ENCODE measurements at places on chromosomes 13 and 19.

DNA sequence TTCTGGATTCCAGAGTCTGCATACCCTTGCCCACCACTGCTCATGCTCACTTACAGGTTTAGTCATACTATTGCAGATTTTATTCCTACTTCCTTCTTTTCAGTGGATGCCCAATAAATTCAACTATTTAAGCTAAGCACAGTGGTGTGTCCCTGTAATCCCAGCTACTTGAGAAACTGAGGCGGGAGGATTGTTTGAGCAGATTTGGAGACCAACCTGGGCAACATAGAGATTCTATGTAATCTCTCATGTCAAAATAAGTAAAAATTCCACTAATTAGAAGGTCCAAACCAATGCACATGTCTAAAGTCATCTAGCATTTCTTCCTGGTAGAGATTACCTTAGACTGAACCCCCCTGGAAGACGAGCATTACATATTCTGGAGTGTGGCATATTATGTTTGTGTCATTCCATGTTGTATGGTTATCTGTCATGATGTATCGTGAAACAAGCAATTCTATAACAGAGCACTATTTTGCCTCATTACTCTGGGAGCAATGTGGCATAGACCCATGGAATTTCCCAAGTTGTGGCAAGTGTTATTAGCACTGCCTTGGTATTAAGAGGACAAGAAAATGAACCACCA lies 8.3 kb downstream of the HMGB1 start:
- no peak for DNase-seq

- no peak for DNase-seq
Measured at GRCh38 chr13:102913914-102914313, 68.1 kb downstream of the ERCC5 start.

DNA sequence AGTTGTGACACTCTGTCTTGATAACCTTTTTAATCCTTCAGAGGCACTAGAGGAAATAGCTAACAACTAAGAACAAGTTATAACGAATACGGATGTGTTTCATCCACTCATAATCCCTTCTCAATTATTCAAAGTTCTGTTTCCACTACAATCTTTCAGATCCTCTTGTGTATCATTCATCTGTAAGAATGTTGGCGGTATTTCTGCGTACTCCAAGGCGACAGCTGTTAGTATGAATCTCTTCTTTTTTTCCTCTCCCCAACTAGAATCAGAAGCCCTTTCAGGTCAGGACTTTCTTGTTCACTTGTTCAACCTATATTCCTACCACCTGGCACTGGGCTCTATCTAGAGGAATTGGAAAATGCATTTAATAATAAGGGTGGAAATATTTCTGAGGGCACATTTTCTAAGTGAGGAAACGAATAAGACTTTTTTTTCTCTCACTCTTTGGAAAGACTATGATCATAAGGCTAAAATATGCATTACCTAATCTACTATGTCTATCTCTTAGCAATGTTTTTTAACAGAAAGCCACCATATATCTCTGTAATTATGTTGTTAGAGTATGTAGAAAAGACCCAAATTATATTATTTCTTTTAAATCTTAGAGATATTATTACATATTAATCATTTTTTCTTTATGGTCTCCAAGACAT lies 492.9 kb downstream of the PCDH20 start:
- no peak for DNase-seq

- no peak for DNase-seq
Measured at GRCh38 chr13:74067818-74068217, 66.4 kb downstream of the KLF12 start.

- no peak for DNase-seq
Measured at GRCh38 chr19:18432275-18433014, 5.5 kb downstream of the ISYNA1 start.

- no peak for DNase-seq
Measured at GRCh38 chr13:19185086-19185864, 3.7 kb upstream of the TUBA3C start.

DNA sequence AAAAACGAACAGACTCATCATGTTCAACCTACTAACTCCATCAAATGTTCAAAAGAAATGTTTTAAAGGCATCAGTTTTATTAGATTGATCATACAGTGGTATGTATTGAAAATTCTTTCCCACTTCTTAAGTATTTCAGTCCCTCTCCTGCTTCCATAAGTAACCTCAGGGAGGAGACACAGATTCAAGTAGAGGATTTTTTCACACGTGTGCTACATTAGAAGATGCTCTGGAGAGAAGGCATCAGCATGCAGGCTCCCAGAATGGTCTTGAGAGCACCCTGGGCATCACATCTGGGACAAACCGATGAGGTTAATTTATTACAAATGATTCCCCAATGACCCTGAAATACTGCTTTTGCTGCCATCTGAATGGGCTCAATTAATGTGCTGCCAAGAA lies 3.6 kb downstream of the GPR12 start:
- no peak for DNase-seq

DNA sequence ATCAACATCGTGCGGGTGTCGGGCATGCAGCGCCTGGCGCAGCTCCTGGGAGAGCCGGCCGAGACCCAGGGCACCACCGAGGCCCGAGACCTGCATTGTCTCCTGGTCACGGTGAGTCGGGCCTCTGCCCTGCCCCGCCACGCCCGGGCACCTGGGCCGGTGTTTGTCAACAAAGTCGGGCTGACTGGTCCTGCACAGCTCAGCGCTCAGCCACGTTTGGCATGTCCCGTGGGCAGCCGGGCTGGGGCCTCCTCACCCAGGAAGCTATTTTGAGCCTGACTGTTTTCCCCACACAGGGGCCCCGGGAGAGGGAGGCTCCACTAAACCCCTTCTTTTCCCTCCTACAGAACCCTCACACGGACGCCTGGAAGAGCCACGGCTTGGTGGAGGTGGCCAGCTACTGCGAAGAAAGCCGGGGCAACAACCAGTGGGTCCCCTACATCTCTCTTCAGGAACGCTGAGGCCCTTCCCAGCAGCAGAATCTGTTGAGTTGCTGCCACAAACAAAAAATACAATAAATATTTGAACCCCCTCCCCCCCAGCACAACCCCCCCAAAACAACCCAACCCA lies 1.3 kb downstream of the GADD45B start:
- no peak for DNase-seq

DNA sequence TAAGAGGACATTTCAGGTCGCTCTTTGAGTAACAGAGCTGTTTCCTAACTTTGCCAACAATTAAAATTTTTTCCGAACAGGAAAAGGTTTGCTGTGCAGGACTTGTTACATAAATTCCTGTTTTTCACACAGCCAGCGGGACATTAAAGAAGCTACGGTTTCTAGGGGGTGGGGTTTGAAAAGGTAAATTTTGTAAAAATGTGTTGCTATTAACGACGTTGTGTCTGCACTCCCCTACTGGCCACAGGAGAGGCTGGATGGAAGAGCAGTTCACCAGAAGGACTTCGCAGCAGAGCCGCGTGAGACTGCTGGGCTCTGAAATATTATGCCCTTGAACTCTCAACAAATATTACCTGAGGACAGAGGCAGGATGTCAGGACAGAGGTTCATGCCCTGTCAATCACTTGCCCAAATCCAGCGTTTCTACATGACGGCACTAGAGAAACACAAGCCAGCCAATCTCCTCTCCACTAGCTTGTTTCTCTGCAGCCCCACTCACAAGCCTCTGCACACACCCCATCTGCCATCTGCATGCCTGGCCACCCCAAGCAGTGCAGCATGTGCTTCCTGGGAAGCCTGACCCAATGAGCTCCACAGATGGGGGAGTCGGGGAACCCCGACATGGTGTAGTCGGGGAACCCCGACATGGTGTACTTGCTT lies 102.0 kb downstream of the FOXO1 start:
- DNase-seq, result no peak

- peak; percentile 66 for DNase-seq
Measured at GRCh38 chr13:20997301-20998161, 63.9 kb downstream of the LATS2 start.

GRCh38 chr13:30204564-30204963 lies 102.8 kb downstream of the KATNAL1 start:
- DNase-seq, result no peak

DNA sequence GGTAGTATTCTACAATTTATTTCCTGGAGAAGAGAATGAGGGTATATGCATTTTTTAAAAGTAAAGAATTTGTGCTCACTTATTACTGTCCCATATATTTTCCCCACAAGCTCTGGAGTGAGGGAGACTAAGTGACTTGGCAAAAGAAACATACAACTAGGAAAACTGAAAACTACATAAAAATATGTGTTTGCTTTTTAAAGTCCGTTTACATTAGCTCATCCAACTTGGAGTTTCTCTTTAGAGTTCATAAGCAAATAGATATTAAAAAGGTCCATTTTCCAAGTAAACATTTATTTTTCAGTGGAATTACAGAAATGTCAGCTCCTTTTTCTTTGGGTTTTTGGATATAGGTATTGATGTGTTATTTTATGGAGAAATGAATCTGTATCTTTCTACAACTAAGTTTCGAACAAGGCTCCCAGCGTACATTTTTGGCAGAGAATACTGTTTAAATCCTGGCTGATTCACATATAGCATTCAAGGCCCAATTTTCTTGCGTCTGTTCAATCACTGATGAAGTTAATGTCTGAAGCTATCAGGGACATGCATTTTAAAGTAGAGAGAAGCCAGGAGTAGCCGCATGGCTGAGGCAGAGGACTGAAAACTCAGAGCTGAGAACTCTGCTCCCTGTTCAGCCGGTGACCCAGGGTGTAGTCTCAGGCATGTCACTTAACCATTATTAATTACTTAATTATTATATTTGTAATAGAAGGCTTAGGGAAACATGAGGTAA lies 729.4 kb downstream of the EFNB2 start:
- no peak for DNase-seq

DNA sequence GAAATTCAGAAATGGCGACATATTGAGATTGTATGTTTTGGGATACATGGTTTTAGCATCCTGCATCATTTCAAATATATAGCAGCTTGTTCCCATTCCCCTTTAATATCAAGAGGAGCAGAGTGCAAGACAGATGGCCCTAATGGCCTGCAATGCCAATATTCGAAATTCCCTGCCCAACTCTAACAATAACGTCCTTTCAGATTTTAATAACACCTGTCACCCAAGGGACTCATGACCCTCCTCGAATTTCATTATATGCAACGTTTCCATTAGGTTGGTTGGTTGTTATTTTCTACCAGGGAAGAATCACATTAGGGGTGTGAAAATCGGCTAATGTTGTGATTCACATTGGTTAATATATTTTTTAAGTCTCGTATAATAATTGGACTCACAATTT lies 170.0 kb downstream of the TNFSF13B start:
- no peak for DNase-seq

GRCh38 chr13:109273326-109273751 lies 513.0 kb downstream of the IRS2 start:
- DNase-seq, result peak; percentile 60

DNA sequence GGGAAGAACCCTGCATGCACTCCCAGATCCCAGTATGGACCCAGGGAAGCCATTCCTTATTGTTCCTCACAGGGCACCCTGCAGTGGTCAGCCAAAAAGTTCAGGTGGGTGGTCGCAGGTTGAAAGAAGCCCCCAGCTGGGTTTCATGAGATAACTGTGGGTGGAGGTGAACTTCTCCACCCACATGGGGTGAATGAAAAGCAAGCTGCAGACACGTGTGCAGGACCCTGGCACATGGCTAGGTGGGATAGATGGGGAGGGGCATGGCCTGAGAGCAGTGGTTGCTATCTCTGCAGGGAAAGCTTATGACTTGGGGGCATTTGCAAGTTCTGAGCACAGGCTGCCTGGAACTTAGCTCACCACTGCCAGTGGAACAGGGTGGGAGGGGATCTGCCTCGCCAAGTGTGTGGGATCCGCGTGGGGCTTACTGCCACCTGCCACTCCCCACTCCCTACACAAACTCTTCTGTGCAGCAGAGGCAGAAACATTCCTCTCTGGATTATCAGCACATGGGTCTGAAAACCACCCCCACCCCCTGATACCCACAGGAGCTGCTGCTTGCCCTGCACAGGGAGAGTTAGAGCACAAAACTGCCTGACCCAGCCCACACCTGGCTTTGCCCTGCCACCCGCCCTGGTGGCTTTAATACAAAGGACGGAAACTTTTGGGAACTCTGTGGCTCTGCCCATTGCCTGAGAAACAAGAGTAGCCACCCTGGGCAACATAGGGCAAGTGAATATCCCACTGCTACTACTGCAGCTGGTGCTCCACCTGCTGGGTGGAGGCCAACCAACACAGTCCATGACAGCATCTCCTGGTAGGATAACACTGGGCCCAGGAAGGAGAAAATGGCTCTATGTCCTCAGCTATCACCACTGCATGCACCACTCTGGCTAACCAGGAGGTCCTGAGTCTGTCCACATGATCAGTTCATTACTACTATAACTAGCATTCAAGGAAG lies 24.4 kb downstream of the PLA2G4C start:
- no peak for DNase-seq

DNA sequence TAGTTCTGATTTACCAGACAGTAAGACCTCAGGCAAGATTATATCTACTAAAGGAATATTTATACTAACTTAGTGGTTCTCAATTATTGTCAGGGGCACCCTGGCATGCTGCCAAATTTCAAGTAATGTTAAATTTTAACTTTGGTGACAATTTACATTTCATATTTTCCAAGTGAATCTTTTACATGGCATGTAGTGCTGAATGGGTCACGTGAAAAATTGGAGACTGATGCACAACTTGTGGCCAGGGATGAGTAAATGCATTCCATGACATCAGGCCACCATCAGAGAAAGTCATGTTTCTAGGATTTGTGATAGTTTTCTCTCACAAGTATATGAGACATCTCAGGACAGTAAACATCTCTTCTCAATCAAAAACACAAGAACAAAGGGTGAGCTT lies 202.6 kb upstream of the SOX21 start:
- no peak for DNase-seq

- DNase-seq, result no peak
Measured at GRCh38 chr19:13008926-13009787, 13.9 kb downstream of the NFIX start.

- no peak for DNase-seq
Measured at GRCh38 chr13:23180711-23181110, at the start of gene SGCG. SGCG (plus strand) TSS chr13:23180979; CDS start chr13:23203695, 22,716 bp downstream.

DNA sequence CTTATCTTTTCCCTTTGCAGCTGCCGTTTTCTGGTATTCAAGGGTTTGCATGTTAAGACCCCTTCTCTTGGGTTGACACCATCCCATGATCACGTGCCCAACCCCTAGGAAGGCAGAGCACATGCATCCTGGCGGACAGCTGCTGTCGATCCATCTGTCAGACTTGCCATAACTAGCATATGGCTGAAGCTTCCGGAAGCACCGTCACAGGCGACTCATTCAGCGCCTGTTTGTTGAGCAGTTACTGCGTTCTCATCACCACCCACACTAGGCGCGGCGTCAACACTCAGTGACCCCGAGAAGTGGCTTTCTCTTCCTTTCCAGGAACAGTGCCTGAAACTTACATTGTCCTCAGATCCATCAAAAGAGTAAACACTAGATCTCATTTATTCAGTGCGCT lies 93.6 kb downstream of the SOX1 start:
- DNase-seq, result no peak

- no peak for DNase-seq
Measured at GRCh38 chr13:47017476-47017875, 120.6 kb upstream of the HTR2A start.

GRCh38 chr19:13093407-13094105 lies 9.1 kb downstream of the LYL1 start:
- peak; percentile 43 for DNase-seq

DNA sequence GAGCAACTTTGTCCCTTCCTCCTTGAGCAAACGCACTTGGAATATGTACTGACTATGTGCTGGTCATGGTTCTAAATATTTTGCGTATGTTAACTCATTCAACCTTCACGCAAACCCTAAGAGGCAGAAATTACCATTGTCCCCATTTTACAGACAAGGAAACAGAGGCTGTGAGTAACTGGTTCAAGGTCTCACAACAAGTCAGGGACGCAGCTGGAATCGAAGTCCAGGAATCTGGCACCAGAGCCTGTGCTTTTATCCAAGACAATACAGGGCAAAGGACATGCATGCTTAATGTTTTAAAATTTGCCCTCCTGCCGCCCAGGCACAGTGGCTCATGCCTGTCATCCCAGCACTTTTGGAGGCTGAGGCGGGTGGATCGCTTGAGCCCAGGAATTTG lies 5.1 kb downstream of the FXYD5 start:
- DNase-seq, result no peak

Data from skeletal muscle cell (primary cell).